GM12864 (cell line): ENCODE measurements at places on chromosomes 1 and 21.

GRCh38 chr1:87421809-87422208 is 93.1 kb downstream of the LMO4 start:
- DNase-seq: no peak

- DNase-seq: no peak
Measured at GRCh38 chr1:63328781-63329180, 6.4 kb downstream of the FOXD3 start.

GRCh38 chr1:85888921-85889320 is 180.7 kb upstream of the ZNHIT6 start:
- DNase-seq: no peak

GRCh38 chr1:235290740-235291502 is 37.1 kb downstream of the ARID4B start:
- DNase-seq: no peak

GRCh38 chr1:187956975-187957374 is 1128.2 kb downstream of the PLA2G4A start:
- no peak for DNase-seq

DNA sequence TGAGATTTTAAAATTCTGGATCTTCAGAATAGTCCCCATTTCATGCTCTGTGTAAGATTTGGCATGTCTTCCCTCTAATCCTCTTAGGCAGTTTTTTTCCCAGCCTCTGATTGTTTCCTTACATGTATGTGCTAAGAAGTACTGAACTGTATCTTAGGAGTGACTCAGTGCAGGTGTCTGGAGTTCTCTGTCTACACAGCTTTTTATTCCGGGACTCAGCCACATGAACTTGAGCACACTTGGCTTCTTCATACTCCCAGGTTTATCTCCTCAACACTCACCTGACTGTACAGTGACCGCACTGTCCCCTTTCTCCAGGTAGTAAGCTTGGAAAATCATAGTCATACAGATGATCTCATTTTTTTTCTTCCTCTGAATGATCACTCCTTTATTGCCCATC is 50.7 kb downstream of the SYT14 start:
- no peak for DNase-seq

GRCh38 chr1:169550294-169550693 is 36.0 kb downstream of the F5 start:
- peak; percentile 12 for DNase-seq

DNA sequence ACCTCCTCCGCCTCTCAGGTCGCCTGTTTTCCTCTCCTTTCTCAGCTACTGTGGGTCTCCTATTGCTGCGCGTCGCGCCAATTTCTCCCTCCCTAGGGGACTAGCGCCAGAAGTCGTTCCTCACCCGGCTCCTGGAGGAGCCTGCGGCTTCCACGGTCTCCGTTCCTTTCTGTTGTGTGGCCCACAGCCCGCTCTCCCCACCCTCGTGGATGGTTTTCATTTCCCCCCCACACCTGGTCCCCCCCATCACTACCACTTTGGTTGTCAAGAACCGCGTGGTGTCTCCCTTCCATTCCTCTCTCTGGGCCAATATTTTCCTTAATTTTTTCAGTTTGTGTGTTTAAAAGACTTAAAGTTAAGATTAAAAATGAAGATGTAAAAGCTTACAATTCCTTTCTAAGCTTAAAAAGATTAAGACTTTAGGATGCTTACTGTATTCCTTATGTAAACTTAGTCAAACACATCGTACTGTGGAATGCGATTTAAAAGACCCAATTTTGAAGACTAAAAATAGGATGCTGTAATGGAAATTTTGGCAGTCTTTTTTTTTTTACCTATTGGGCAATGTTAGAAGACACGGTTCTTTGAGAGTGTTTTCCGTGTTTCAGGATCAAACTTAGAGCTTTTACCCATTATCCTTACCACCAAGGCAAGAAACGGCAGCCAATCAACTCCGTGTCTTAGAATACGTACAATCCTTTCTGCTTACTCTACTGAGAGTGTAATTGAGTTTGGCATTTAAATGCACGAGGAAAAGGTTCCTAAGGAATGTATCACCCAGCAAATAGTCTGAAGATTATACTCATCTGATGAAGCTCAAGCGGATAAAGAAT is 773 bp downstream of the CNST start:
- no peak for DNase-seq

DNA sequence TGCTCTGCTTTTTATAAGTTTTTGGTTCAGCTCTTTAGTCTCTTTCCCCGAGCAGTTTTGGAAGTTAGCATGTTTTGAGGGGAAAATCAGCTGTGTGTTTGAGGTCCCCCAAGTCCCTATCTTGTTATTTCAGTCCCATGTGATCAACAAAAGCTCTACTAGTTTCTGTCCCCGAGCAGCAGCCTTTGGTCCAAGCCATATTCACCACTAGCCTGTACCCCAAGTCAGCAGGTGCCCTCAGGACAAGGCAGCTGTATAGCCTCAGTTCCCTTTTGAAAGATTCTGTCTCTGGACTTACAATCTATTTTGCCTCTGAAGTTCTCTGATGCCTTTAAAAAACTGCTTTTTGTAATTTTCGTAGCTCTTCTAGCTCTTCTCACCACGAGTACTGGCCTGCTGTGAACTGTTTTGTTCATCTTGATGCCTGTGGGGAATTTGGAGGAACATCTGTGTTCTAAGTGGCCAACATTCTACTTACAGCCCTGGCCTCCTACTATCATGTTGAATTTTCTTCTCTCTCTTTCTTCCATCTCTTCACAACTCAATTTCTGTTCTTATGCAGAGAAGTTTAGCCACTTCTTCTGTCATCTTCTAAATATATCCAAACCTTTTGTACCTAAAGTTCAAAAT is 16.7 kb downstream of the UAP1 start:
- DNase-seq: no peak

DNA sequence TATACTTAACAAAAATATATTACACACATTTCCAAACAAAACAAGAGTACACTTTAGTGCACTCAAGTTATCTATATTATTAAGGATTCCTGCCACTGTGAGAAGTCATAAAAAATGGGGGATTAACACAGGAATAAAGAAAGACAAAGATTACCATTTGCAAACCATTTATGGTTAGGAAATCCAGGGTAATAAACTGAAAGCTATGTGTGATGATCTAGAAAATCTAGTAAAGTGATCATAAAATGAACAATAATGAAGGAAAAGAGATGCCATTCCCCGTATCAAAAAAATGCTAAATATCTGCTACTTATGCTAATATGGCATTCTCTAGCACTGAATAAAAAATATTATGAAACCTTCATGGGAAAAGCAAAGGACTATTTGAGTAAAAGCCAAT is 101.4 kb downstream of the AK5 start:
- DNase-seq: no peak

GRCh38 chr1:182139496-182139895 is 78.0 kb upstream of the ZNF648 start:
- no peak for DNase-seq

DNA sequence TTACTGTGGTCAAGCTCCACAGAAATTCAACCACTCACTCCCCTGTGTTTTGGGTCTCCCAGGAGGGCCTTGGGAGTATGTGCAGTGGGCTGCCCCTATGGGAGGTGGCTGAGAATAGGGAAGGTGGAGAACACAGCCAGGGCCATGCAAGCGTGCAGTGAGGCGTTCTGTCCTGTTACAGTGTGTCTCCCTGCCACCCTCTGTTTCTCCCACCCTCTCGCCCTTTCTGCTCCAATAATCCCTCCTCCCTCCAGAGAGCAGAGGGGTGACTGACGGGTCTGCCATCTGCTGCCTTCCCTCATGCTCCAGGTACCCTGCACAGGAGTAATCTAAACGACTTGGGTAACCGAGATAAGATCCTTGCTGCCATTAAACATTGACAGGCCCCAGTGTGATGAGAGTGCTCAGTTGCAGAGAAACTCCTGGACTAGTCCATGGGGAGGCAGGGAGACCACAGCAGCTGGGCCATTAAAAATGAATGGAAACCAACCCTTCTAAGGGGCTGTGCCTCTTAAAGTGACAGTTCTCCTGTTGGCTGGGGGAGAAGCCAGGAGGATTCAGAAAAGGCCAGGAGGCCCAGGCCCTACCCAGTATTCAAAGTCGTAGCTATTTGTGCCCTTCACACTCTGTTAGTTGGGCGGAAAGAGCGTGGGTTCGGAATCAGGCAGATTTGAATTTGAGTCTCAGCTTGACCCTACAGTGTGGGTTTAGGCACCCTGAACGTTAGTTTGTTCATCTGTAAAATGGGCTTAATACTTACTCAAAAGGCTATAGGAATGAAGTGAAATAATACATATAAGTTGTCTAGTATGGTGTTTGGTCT is 22.4 kb upstream of the BTG2 start:
- DNase-seq: no peak

DNA sequence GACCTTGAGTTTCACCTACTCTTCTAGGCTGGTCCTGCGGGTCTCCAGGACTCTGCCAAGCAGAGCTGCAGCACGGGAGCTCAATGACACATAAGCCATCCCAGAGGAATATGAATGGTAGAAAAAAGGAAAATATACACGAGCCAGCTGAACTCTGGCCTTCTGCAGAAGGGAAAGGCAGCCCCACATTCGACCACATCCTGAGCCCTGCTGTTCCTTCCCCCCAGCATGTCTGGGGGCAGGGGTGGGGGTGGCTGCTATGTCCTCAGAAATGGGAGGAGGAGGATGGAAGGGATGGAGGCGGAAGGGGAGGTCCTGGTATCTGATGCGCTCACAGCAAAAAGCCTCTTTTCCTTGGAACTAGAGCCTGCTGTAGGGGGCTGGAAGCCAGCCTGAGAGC is 12.1 kb upstream of the KDF1 start:
- no peak for DNase-seq

- DNase-seq: no peak
Measured at GRCh38 chr1:231590453-231591198, 36.0 kb upstream of the DISC1 start.

DNA sequence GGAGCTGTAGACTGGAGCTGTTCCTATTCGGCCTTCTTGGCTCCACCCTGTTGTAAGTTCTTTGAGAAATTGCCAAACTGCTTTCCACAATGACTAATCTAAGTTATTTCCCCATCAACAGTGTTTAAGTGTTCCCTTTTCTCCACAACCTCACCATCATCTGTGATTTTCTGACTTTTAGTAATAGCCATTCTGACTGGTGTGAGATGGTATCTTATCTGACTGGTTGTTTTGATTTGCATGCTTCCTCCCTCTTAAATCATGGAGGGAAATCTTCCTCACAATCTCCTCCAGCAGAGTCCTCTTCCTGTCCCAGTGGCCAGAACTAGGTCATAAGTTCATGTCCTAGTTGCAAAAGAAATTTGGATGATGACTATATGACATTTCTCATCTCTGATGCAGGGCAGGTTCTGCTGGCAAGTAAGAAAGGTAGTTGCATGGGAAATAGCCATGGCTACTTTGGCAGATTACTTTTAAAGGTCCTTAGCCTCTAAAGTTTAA is 294.0 kb downstream of the LRRC40 start:
- no peak for DNase-seq

GRCh38 chr1:212710566-212710965 is 10.9 kb upstream of the BATF3 start:
- no peak for DNase-seq

- DNase-seq: no peak
Measured at GRCh38 chr1:15370781-15371520, 38.7 kb upstream of the EFHD2 start.

DNA sequence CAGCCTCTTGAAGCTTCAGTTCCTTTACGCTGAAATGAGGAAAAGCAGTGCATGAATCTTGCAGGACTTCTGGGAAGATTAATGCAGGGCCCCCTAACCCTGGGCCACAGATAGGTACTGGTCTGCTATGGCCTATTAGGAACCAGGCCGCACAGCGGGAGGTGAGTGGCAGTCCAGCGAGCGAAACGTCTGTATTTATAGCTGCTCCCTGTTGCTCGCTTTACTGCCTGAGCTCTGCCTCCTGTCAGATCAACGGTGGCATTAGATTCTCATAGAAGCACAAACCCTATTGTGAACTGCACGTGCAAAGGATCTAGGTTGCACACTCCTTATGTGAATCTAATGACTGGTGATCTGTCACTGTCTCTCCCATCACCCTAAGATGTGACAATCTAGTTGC is 130.2 kb downstream of the CHRM3 start:
- no peak for DNase-seq

- no peak for DNase-seq
Measured at GRCh38 chr21:33443194-33443593, 36.6 kb downstream of the TMEM50B start.

DNA sequence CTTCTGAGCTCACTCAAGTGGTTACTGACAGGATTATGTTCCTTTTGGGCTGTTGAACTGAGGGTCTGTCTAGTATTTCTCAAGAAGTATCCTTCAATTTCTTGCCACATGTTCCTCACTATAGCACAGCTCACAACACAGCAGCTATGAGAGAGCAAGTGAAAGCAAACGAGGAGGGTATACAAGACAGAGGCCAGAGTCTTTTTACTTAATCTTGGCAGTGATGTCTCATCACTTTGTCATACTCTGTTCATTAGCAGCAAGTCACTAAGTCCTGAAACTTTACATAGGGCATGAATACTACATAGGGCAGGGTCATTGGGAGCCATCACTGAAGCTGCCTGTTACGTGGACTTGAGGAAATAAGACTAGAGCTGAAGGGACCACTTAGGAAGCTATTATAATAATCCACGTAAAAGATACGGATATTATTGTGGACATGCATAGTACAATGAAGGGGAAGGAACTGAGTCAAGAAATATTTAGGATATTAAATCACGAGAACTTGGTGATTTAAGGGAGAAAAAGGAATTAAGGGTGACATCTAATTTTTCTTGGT is 63.7 kb downstream of the SLC30A7 start:
- no peak for DNase-seq

GRCh38 chr1:173525926-173526325 is 48.8 kb downstream of the PRDX6 start:
- no peak for DNase-seq

DNA sequence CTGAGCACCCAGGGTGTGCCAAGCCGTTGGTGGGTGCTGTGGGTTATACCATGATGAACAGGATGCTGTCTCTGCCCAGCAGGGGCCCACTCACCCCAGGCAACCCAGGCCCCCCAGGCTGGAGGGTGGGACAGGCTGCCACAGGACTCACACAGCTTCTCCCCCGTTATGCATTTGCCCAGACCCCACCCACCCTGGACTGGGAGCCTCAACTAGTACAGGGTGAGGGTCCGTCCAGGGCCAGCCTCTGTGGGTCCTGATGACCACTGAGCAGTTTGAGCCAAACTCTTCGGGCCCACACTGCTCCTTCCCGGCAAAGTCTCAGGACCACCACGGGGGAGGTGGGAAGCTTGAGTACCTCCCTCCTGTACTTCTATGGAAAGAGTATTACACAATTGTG is 3.8 kb upstream of the PRELP start:
- no peak for DNase-seq

DNA sequence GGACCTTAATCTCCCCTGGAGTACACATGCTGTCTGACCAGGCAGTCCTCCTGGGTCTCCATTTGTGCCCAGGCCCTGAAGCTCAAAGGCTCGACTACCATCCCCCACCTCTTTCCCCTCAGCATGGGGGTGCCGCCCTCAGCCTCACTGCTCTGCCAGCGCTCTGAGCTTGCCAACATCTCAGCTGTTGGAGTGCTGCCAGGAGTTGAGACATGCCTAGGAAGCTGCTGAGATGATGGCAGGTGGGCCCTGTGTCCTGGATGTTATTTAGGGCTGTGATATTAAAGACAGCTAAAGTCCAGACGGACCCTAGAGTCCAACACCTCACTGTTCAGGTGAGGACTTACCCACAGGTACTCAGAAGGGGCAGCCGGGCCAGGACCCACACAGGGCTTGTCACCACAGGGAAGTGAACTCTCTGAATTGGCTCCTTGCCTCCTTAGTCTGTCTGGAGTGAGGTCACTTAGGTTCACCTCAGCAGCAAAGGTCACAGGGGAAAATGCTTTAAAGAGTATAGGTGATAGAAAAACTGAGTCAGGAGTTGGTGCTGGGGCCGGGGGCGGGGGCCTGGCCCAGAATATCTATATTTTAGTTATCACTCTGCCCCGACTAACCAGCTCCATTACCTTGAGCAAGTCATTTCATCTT is 19.7 kb upstream of the KCNC4 start:
- DNase-seq: no peak

- DNase-seq: no peak
Measured at GRCh38 chr1:53262000-53262399, 23.7 kb upstream of the MAGOH start.
